Tracheal epithelial cell (primary cell): ENCODE measurements at places on chromosomes 3 and 15. TPM values are rescaled to one million over a fixed set of nuclear protein-coding genes. Genes with fewer than 3 reads are reported as not detected.

Gene MELTF
- 4.0 and 31.8 TPM in 2 replicates for total RNA-seq

Gene RHOA
- total RNA-seq: 376 and 471 TPM in 2 replicates

Gene TM4SF1
- total RNA-seq: 79.7 and 277 TPM in 2 replicates

Gene LINGO1
- not detected in 2 replicates for total RNA-seq

Gene USP8
- 32.5 and 44.5 TPM in 2 replicates for total RNA-seq

Gene BOC
- 0.43 and 0.72 TPM in 2 replicates for total RNA-seq
